Peyer's patch (tissue), 4 donors: ENCODE measurements at places on chromosomes 2 and 18.

DNA sequence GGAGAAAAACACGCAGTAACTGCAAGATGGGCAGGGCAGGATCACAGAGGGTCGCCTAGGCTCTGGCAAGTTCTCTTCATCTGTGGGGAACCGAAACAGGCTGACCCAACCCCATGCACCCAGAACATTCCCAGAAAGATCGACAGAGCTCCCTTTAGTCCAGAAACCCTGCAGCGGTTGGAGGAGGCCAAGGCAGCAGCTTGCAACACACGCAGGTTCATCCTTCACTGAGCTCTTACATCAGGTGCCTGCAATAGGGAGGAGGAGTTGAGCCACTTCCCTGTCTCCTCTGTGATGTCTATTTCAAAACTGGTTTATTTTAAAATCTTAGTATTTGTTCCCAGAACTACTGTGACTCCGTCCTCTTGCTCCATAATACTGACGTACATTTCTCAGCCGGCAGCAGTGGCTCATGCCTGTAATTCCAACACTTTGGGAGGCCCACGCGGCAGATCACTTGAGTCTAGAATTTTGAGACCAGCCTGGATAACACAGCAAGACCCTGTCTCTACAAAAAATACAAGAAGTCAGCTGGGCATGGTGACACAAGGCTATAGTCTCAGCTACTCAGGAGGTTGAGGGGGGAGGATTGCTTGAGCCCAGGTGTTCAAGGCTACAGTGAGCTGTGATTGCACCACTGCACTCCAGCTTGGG lies 11.5 kb upstream of the SLC11A1 start:
- H3K27ac ChIP-seq = peak overlapping the region; percentile 40
- no peaks in the 10 kb centered on the region for H3K27me3 ChIP-seq
- DNase-seq = no peak
- H3K4me3 ChIP-seq = no peak overlapping the region

GRCh38 chr2:38483776-38484501 lies 106.9 kb upstream of the ATL2 start:
- no peaks in the 10 kb centered on the region for H3K4me1 ChIP-seq
- no peaks in the 10 kb centered on the region for H3K36me3 ChIP-seq
- no peak overlapping the region for H3K27ac ChIP-seq
- no peak overlapping the region for H3K4me3 ChIP-seq

DNA sequence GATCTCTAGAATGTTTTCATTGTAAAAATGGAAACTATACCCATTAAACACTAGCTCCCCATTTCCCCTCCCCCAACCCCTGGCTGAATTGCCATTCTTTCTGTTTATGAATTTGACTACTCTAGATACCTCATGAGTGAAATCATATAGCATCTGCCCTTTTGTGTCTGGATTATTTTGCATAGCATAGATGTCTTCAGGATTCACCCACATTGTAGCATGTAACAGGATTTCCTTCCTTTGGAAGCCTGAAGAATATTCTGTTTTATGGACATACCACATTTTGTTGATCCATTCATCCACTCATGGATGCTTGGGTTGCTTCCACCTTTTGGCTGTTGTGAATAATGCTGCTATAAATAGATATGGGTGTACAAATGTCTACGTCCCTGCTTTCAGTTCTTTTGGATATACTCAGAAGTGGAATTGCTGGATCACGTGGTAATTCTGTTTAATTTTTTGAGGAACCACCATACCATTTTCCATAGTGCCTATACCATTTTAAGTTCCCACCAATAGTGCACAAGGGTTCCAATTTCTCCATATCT lies 7.7 kb upstream of the ASB1 start:
- H3K27ac ChIP-seq = no peak overlapping the region
- no peaks in the 10 kb centered on the region for H3K27me3 ChIP-seq
- no peaks in the 10 kb centered on the region for H3K36me3 ChIP-seq

GRCh38 chr2:149597668-149598326 lies 10.2 kb upstream of the MMADHC start:
- no peak overlapping the region for H3K27ac ChIP-seq
- H3K4me3 ChIP-seq = no peak overlapping the region
- H3K36me3 ChIP-seq = no peaks in the 10 kb centered on the region

GRCh38 chr2:120720746-120721375 lies 14.8 kb upstream of the GLI2 start:
- H3K4me3 ChIP-seq = no peak overlapping the region
- H3K36me3 ChIP-seq = no peaks in the 10 kb centered on the region
- no peak for DNase-seq
- no peaks in the 10 kb centered on the region for H3K4me1 ChIP-seq

GRCh38 chr2:191245869-191246531 lies 796 bp downstream of the MYO1B start:
- peak overlapping the region; percentile 47 for H3K4me3 ChIP-seq
- no peaks in the 10 kb centered on the region for H3K36me3 ChIP-seq
- peak overlapping the region; percentile 81 for H3K27ac ChIP-seq
- H3K4me1 ChIP-seq = no peaks in the 10 kb centered on the region

- no peaks in the 10 kb centered on the region for H3K4me1 ChIP-seq
- H3K27ac ChIP-seq = no peak overlapping the region
- H3K36me3 ChIP-seq = no peaks in the 10 kb centered on the region
Observed at GRCh38 chr2:75729861-75730260, 19.1 kb upstream of the GCFC2 start.

DNA sequence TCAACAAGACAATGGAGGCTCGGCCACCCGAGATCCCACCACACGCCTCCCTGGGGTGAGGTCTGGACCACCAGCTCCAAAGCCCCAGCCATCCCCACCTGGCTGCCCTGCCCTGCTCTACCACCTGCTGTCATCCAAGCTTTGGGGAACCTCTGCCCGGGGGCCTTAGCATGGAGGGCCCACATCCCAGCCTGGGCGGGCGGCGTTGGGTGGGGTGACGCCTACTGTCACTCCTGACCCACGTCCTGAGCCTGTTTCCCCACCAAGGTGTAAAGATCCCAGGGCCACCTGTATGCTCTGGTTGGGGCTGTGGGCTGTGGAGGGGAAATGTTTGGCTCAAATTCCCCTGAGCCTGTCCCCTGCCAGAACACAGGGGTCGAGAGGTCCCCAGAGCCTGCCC lies 437.6 kb downstream of the EIPR1 start:
- H3K36me3 ChIP-seq = no peaks in the 10 kb centered on the region
- no peaks in the 10 kb centered on the region for H3K4me1 ChIP-seq
- no peak for DNase-seq
- no peaks in the 10 kb centered on the region for H3K27me3 ChIP-seq
- no peak overlapping the region for H3K4me3 ChIP-seq

- no peaks in the 10 kb centered on the region for H3K4me1 ChIP-seq
- no peaks in the 10 kb centered on the region for H3K27me3 ChIP-seq
- peak overlapping the region; percentile 100 for H3K27ac ChIP-seq
Observed at GRCh38 chr2:45652090-45653031, 886 bp downstream of the PRKCE start.

GRCh38 chr2:192398236-192398635 lies 203.5 kb upstream of the TMEFF2 start:
- H3K4me1 ChIP-seq = no peaks in the 10 kb centered on the region
- no peaks in the 10 kb centered on the region for H3K27me3 ChIP-seq
- H3K36me3 ChIP-seq = no peaks in the 10 kb centered on the region
- H3K4me3 ChIP-seq = no peak overlapping the region

- no peaks in the 10 kb centered on the region for H3K27me3 ChIP-seq
- H3K4me3 ChIP-seq = no peak overlapping the region
- no peak overlapping the region for H3K27ac ChIP-seq
- H3K4me1 ChIP-seq = no peaks in the 10 kb centered on the region
- DNase-seq = no peak
- H3K36me3 ChIP-seq = no peaks in the 10 kb centered on the region
Observed at GRCh38 chr2:221778025-221778424, 205.9 kb upstream of the EPHA4 start.

DNA sequence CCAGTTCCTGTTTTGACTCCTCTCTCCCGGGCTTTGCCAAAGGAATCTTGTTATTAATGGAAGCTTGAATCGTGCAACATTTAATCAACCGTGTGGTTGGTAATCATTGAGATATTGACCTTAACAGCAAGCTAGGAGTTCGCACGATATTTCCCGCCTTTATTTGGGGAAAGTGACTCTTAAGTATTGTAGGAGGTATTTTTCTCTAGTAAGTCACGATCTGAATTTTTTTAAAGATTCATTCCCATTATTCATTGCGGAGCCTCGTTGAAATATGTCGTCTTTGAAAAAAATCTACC lies 663 bp downstream of the NUP35 start:
- H3K36me3 ChIP-seq = no peaks in the 10 kb centered on the region
- no peaks in the 10 kb centered on the region for H3K27me3 ChIP-seq
- DNase-seq = no peak
- H3K4me1 ChIP-seq = no peaks in the 10 kb centered on the region
- peak overlapping the region; percentile 87 for H3K27ac ChIP-seq

DNA sequence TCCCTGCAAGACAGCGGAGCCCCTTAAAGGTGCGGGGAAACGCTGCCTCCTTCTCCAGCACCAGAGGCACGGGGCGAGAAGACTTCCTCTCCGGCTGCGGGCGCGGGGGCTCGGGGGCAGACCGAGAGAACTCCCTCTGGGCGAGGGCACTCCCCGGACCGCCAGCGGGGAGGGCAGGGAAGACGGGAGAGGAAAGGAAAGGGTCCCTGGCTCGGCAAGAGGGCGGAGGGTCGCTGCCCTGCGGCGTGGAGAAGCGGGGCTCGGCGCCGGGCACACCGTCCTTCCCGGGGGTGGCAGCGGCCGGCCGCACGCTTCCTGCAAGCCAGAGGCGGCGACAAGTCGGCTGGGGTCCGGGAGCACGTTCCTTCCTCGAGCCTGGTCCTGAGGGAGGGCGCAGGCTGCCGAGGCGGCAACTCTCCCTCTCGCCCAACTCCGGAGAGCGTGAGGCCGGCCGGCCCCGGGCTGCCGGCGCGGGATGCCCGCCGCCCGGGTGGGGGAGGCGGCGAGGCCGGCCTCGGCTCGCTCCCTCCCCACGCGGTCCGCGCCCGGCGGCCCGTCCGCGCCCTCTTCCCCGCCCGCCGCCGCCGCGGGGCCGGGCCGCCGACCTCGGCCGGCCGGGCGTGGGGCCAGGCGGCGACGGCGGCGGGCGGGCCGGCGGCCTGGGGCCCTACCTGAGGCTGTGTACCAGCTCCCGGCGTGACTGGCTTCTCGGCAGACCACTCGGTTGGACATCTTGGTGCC lies 1.1 kb downstream of the MEMO1 start:
- peaks cover 7% of the 10 kb centered on the region for H3K4me1 ChIP-seq
- no peaks in the 10 kb centered on the region for H3K36me3 ChIP-seq
- peak overlapping the region; percentile 93 for H3K27ac ChIP-seq
- peak overlapping the region; percentile 61 for H3K4me3 ChIP-seq
- no peaks in the 10 kb centered on the region for H3K27me3 ChIP-seq

DNA sequence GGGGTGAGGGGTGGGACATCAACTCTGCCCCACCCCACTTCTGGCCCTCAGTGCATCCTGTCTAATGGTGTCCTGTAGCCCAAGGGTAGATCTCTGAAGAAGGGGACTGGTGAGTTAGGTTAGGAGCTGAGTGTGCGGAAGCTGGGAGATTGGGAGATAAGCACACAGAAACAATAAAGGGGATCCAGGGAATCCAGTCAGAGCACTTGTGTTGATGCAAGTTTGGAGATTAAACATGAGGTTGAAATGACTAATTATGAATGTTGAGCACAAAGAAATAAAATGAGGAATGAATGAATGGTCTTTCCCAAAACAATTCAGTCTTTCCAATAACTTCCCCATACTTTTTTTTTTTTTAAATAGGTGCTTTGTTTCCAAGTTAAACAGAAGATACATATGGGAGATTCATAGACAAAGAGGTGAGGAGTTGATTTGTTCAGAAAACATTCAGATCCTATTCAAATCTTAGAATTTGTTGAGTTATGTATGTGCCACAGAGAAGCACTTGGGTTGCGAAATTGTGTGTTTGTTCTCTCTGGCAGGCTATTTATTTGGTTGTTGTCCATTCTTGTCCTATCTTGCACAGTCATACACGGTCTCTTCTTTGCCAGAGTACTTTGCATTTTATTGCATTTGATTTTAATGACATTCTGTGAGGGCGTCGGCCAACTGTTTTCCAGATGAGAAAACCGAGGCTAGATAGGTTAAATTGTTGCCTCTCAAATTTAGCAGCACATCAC lies 31.6 kb upstream of the NABP1 start:
- no peaks in the 10 kb centered on the region for H3K36me3 ChIP-seq
- no peak overlapping the region for H3K4me3 ChIP-seq
- H3K27me3 ChIP-seq = no peaks in the 10 kb centered on the region
- no peaks in the 10 kb centered on the region for H3K4me1 ChIP-seq

- no peaks in the 10 kb centered on the region for H3K36me3 ChIP-seq
- no peak for DNase-seq
- no peak overlapping the region for H3K4me3 ChIP-seq
- no peaks in the 10 kb centered on the region for H3K27me3 ChIP-seq
- no peak overlapping the region for H3K27ac ChIP-seq
Observed at GRCh38 chr2:118121986-118122524, 33.8 kb downstream of the INSIG2 start.

DNA sequence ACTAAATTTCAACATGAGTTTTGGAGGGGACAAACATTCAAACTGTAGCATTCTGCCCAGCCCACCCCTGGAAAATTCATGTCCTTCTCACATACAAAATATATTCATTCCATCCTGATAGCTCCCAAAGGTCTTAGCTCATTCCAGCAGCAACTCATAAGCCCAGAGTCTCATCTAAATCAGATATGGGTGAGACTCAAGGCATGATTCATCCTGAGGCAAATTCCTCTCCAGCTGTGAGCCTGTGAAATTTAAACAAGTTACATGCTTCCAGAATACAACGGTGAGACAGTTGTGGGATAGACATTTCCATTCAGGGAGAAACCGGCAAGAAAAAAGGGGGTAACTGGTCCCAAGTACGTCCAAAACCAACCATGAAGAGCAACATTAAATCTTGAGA lies 43.5 kb upstream of the FAHD2A start:
- no peaks in the 10 kb centered on the region for H3K36me3 ChIP-seq
- no peak overlapping the region for H3K4me3 ChIP-seq
- H3K4me1 ChIP-seq = no peaks in the 10 kb centered on the region

GRCh38 chr18:8825729-8826375 lies 120.5 kb downstream of the MTCL1 start:
- H3K4me1 ChIP-seq = no peaks in the 10 kb centered on the region
- H3K27ac ChIP-seq = no peak overlapping the region
- DNase-seq = no peak
- no peaks in the 10 kb centered on the region for H3K27me3 ChIP-seq
- no peak overlapping the region for H3K4me3 ChIP-seq

DNA sequence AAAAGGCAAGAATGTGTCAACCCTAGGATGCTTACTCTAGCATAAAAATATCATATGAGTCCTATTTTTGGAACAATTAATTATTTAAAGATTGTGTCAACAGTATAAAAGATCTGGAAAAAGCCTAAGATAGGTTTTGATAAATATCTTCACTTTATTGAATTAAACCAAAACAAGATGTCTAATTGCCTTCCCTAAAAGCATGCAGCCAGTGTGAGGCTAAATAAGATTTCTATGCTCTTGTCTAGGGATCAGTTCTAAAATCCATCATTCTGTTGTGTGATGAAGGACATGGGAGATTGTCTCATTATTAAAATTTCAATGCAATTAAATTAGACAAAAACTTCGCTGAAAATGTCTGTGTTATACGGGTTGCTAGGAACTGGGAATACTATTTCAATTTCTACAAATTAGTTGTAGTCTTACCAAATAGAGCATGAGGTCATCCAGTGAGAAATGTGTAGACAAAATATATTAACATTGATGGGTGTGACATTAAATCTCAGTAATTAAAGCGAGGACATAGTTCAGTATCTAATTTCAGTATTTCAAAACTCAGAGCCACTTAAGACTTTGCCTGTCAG lies 535.6 kb upstream of the FSIP2 start:
- no peak overlapping the region for H3K27ac ChIP-seq
- H3K4me1 ChIP-seq = no peaks in the 10 kb centered on the region
- no peak for DNase-seq
- H3K36me3 ChIP-seq = no peaks in the 10 kb centered on the region
- no peaks in the 10 kb centered on the region for H3K27me3 ChIP-seq
